ENCODE measurements at places on chromosomes 7 and 10.

DNA sequence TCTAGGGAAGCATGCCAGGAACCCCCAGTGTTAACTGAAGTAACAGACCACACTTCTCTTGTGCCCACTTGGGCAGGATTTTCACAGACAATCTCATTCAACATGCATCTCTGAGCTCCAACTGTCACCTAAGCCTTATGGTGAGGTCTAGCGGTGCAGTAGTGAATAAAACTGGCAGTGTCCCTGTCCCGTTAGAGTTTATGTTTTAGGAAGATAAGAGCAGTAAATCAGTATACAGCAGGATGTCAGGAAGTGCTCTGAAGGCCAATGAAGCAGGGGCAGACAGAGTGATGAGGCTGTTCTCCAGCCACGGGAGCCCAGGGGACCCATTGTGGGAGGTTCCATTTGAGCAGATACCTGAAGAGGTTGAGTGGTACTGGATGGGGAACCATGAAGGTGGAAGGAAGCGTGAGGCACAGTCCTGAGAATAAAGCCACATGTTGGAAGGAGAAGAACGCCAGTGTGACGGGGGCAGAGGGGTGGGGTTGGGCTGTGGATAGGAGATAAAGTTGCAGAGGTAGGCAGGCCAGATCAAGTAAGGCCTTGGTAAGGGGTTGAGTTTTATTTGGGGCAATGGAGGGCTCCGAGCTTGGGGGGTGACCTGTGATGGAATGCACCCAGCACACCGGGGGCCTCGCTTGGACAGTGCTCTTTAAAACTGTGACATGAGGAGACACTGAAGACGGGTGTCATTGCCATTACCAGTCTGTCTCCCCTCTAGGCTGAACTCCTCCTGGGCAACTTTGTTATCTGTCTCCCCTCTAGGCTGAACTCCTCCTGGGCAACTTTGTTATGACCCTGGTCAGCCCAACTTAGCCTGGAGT is 6.6 kb downstream of the GDF10 start:
- DNase-seq: no peak

DNA sequence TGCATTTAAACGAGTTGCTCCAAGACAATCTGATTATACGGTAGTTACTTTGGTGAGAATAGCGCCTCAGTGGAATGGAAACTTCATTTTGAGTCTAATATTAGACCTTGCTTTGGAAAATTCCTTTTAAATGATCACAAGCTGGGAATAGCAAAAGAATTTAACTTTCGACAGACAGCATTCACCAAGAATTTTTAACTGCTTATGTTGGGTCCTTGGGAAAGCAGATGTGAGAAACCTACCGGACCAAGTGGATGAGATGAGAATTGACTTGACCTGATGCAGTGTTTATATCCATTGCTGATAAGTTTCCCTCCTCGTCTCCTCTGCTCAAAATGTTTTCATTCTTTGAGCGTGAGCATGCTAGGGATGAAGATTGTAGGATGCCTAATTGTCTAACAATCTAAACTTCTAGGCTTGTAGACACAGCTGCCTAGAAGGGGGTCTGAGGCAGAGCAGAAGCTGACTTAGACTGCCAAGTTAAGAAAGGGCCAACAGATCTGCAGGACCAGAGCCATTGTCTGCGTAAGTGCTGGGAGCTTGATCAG is 126.9 kb downstream of the CNNM2 start:
- no peak for DNase-seq

- DNase-seq: no peak
These were observed 6.0 kb downstream of the CYREN start for GRCh38 chr7:135164357-135165061.

- DNase-seq: no peak
These were observed 337.1 kb downstream of the RNLS start for GRCh38 chr10:88245974-88246511.

DNA sequence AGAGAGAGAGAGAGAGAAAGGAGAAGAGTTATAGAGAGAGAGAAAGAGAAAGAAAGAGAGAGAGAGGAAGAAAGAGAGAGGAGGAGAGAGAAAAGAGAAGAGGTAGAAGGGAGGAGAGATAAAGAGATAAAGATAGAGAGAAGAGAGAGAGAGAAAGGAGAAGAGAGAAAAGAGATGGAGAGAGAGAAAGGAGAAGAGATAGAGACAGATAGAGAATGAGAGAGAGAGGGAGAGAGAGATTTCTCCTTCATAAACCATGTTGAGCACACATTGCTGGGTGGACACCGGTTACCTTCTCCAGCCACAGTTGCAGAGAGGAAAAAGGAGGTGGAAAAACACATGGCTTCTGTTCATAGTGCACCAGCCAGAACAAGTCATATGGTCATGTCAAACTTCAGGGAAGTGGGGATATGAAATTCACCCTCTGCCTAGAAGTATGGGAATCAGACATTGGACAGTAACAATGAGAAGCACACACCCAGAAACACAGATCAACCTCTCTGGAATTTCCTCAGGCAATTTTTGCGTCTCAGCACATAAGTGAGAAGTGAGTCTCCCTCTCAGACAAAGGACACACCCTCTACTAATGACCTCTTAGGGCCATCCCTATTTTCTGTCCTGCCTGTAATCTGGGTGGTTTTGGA is 172.5 kb upstream of the SVIL start:
- DNase-seq: no peak

DNA sequence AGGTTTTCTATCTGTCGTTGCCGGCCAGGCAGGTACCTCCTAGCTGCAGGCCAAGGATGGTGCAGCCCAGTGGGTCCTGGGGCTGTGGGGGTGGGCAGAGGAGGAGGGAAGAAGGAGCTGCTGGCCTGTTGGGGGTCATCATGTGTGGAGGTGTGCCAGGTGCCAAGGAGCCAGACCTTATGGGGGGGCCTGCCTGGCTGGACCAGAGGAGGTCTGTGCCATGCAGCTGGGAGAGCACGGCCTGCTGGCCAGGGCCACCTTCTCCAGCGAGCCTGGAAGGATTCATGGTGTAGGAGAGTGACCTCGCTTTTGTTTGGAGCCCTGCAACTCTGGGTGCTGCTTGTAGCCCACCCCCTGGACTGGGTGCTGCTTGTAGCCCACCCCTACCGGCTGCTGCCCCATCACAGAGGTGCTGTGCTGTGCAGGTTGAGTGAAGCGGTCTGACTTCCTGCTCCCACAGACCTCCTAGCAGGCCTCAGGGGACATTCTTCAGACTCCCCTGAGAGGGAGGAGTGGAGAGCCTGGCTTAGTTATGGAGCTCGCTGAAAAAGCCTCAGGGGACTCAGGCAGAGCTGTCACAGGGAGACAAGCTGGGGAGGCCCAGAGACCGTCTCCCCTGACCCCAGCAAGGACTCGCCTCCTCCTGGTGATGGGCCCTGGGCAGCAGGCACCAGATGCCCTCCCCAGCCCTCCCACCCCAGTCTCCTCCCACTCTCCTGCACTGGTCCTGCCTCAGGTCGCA is 67.7 kb upstream of the AQP1 start:
- DNase-seq: no peak

GRCh38 chr7:85230623-85231022 is 43.8 kb upstream of the SEMA3D start:
- no peak for DNase-seq

DNA sequence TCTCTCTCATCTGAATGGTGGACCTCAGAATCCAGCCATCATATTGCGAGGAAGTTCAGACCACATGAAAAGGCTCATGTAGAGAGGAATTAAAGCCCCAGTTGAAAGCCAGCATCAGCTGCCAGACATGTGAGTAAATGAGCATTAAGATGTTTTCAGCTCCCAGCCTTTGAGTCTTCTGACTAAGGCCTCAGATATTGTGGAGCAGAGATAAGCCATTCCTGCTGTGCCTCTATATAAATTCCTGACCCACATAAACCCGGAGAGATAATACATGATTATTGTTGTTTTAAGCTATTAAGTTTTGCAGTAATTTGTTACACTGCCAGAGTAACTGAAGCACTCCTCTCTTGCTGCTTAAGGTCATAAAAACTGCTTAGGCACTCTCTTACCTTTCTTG is 14.6 kb downstream of the FAM149B1 start:
- no peak for DNase-seq

DNA sequence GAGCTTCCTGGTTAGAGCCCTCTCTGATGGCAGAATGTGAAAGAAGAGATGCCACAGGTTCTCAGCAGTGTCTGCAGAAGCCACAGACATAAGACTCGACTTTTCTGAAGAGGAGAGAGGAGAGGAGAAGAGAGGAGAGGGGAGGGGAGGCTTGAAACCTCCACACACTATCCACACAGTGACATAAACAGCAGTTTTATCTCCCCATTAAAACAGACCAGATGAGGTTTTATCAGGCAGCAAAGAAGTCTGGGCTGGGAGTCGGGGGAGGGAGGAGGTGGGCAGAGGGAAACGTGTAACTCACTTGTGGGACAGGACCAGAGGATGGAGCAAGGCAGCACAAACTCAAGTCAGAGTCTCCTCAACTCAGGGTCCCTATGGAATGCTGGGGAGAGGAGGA is 76.5 kb downstream of the XPNPEP1 start:
- no peak for DNase-seq

DNA sequence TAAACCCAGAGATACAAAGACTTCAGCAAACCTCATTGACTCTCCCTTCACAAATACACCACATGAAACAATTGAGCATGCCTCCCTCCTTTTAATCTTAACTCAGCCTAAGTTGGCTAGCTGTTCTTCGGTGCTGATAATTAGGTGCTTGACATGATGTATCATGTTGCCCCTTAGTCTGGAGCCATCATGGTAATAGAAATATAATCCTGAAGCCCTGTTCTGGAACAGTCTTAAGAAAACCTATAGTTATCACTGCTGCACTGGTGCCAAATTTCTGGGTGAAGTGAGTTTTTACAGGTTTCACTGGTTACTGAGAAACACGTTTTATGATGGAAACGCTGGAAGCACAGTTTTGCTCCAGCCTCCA is 306.1 kb downstream of the LRMDA start:
- DNase-seq: no peak

- DNase-seq: peak; percentile 36
These were observed 514 bp downstream of the NHLRC2 start for GRCh38 chr10:113854761-113855588.

DNA sequence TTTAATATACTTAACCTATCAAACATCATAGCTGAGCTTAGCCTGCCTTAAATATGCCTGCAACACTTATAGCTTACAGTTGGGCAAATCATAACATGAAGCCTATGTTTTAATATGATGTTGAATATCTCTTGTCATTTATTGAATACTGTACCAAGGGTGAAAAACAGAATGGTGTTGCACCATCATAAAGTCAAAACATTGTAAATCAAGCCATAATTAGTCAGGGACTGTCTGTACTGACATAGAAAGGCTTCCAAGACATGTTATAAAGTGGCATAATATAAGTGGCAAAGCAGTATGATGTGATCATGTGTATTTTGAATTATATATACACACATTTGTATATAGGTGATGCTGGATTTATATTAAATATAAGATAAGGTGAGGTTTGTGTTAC is 140.0 kb downstream of the ZEB1 start:
- DNase-seq: no peak

GRCh38 chr7:34928560-34928959 is 108.7 kb downstream of the DPY19L1 start:
- DNase-seq: no peak

DNA sequence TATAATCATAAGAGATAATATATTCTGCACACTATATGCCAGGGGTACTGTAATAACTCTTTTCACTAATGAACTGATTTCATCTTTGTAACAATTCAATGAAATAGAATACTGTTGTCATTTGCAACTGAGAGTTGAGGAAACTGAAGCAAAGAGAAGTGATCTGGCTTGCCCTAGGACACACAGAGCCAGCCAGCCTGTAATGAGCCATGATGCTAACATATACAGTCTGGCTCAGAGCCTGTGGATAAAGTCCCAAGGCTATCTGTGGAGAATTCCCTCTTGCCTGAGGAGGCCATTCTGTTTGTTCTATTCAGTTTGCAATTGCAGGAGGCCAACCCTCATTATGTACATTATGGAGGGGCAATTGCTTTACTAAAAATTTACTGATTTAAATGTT is 241.3 kb downstream of the CXCL12 start:
- no peak for DNase-seq
